Fibroblast of skin of back (primary cell): ENCODE measurements at places on chromosomes 2 and 18.

- DNase-seq: peak; percentile 63
These were observed 68.3 kb upstream of the ACYP2 start for GRCh38 chr2:54047091-54047490.

DNA sequence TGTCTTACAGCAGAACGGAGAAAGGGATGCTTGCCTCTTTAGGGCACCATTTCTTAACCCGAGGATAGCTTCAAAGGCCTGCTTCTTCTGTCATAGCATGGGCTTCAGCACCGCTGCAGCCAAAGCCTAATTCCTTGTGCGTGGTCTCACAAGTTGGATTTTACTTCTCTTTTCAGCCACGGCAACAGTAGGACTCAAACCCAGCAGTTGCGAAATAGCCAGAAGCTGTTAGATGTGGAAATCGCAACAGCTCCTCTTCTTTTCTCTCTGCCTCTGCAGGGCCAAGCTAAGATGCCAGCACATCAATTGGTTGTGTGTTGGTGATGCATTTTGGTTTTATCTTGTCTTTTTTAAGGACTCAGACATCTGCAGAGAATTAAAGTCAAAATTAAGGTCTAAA is 3.1 kb downstream of the NRXN1 start:
- DNase-seq: no peak

GRCh38 chr18:28399781-28400362 is 222.9 kb upstream of the CDH2 start:
- no peak for DNase-seq

DNA sequence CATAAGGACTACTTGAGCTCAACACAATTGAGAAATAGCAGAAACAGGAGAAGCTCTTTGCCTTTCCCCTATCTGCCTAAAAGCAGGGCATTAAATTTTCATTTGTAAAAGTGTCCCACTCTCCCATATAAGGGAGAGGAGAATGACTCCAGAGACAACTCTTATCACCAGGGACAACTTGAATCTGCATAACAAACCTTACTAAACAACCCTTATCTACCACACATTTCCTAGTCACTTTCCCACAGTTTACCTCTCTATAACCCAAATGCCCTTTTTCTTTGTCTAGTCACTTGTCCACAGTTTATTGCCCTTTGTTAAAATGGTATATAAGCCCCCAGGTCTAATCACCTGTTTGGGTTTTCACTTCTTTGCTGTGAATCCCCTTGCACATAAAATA is 37.5 kb upstream of the PPM1B start:
- no peak for DNase-seq

- DNase-seq: peak; percentile 51
These were observed 264.7 kb downstream of the TCF4 start for GRCh38 chr18:55323051-55323994.

DNA sequence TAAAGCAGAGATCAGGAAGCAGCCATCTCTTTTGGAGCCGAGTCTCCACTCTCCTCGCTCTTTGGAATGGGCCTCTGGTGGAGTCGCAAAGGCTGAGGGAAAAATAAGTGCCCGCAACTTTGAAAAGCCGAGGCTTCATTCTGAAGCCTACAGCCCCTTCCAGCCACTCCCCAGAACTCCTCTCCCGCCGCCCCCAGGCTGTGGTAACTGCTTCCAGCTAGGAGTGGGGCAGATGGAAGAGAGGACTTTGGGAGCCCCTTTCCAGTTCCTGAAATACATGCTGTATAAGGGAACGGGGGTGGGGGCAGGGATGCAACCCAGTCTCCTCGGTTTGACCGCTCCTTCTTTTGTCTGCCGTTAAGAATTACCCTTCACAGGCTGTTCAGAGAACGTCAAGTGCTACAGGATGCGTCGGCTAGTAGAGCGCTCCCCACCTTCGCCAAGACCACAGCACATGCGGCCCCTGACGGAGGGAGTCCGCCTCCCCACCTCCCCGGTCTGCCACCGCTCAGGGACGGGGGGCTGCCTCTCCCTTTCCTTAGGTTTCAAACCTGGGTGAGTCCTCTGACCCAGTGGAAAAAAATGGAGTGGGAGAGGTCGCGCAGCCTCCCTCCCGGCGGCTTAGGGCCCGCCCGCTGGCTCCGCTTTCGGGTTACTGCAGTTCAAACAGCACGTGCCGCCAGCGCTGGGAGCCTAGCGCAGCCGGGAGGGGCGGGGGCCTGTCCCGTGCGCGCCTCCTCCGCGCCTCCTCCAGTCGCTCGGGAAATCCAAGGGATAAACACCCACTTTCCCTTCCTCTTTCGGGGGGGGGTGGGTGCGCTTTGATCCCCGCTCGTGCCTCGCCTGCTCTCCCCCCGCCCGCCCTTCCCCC is 4.9 kb downstream of the CYP26B1 start:
- DNase-seq: peak; percentile 26

- peak; percentile 9 for DNase-seq
These were observed 310.2 kb upstream of the FIGN start for GRCh38 chr2:164046040-164046439.

DNA sequence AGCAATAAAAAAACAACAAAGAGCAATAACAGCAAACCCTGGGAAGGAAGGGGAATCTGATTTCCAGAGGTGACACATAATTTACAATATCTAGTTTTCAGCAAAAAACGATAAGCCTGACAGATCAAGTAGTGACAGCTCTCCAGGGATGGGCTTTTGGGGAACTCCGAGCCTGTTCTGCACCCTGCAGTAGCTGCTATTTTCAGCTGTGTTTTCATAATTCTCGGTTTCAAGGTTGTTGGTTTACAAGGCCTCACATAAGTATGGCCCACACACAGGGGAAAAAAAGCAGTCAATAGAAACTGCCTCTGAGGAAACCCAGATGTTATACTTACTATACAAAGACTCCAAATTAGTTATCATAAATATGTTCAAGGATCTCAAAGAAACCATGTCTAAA is 67.7 kb upstream of the CTLA4 start:
- no peak for DNase-seq

DNA sequence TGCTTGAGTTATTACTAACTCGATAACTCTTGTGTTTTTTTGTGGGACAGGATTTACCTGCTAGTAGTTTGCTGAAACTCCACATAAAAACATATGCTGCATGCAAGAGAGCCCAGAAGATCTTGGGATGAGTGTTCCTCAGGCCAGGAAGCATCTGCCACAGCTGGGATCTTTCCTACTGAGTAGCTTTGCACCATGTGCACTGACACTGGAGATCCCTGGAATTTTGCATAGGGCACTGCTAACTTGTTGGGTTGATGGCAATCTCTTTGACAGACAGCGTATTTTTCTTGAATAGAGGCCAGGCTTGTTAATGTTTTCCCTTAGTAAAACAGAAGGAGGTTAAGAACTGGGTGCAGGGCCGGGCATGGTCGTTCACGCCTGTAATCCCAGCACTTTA is 808 bp upstream of the SERPINB11 start:
- DNase-seq: no peak

GRCh38 chr18:57441071-57441794 is 6.1 kb downstream of the ONECUT2 start:
- DNase-seq: peak; percentile 28

DNA sequence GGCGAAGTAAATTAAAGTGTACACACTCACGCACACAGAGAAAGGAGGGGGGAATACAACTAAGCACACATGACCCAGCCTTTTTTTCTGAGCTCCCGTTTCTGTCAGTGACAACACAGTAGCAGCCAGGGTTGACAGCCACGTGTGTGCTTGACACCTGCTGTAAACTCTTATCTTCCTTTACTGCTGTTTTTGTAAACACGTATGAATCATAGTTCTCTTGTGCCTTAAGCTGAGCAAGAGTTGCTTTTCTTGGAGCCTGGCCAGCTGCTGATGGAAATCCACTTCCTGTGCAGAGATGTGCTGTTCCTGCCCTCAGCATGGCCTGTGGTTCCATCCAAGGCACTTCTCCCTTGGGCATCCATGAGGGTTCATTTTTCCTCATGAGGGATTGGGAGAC is 561.9 kb downstream of the GALR1 start:
- DNase-seq: peak; percentile 0

DNA sequence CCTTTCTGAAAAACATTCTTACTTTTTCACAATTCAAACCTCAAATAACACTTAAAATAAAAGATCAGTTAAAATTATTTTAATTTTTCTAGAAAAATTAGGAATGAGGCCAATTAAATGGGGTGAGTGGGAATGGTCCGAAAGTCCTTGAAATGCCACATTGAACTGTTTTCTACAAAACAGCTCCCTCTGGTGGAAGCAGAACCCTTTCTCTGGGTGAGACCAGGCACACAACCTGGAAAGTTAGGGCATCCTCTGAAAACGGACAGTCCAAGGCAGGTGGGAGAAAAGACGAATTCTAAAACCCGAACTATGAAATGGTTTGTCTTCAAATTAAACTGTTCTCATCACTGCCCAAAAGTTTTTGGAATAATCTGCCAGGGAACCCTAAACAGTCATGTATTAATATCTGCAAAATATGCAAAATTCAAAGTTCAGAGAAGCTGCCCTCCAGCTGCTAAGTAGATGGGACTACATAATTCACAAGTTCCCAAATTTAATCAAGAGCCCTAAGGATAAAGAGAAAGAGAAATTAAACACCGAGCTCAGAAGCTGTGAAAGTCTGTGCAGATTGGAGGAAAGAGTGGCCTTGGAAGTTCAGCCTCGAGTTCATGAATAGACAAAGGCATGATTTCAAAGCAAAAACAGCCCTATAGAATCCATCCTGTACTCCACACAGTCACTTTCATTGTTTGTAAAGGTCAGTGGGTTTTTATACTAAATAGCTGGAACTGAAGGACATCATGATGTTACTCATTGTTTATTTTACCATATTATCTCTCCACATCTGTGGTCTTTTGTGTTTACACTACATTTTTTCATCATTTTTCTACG is 108.3 kb downstream of the PIEZO2 start:
- DNase-seq: peak; percentile 49

DNA sequence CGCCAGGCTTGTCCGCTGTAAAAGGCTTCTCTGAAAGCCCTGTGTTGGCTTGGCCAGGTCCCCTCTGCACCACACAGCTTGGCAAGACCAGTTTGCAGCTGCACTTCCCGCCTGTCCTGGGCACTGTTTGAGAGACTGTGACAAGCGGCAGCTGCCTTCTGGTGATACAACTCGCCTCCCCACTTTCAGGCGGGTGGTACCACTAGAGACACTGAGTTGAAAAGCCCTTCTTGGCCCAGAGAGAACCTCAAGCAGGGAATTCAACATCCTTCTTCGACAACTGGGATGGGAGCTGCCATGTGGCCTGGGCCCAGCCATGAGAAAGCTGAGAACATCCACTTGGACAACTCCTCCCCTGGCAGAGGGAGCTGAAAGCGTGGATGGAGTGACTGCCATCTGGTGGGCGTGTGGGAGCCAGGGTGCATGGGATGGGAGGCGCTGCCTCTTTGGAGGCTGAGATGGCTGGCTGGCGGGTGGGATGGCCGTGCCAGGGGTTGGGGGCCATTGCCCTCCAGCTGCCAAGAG is 125.5 kb upstream of the REV1 start:
- DNase-seq: peak; percentile 8

DNA sequence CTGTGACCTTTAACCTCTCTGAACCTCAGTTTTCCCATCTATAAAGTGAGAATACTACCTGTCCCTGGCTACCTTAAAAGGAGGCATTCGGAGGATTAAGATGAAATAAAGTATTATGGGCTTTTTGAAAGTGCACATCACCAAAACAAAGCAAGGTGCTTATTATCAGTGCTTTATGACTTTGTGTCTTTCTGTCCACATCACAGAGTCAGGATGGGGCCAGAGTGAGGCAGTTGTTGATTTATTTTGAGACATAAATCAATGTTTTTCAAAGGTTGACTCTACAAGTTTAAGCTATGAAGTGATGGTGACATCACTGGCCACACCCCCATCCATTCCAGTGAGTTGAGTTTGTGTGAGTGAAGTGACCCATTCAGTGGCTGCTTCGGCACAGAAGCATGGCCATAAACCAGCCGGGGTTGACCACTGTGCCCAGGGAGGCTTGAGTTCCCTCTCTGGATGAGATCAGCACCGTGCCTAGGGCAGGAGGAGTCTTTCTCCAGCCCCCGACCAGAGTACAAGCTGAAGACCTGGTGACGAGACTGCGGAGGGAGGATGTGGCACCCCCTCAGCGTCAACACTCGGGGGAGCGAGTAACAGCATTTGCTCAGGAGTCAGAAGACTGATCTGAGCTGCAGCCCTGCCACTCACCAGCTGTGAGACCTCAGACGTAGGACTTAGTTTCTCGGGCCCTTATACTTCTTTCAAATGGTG is 89.0 kb upstream of the PPP1CB start:
- DNase-seq: peak; percentile 69

DNA sequence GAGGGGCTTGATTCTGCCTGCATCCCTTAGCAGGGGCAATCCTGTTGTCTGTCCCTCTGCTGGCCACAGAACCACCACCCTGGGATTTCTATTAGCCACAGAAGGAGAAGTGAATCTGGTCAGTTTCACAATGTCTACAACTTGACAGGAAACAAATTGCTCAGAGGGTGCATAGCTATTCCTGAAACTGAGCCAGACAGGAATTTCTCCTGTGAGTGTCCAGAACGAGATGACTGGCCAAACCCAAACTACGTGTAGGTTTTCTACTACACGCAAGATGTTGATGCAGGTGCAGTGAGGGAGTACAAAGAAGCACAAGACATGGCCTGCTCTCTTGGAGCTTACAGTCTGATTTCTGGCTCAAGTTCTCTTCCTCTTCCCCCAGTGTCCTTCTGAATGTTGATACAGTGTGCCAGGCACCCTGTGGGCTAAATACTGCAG is 201.9 kb downstream of the CLIP4 start:
- peak; percentile 32 for DNase-seq

DNA sequence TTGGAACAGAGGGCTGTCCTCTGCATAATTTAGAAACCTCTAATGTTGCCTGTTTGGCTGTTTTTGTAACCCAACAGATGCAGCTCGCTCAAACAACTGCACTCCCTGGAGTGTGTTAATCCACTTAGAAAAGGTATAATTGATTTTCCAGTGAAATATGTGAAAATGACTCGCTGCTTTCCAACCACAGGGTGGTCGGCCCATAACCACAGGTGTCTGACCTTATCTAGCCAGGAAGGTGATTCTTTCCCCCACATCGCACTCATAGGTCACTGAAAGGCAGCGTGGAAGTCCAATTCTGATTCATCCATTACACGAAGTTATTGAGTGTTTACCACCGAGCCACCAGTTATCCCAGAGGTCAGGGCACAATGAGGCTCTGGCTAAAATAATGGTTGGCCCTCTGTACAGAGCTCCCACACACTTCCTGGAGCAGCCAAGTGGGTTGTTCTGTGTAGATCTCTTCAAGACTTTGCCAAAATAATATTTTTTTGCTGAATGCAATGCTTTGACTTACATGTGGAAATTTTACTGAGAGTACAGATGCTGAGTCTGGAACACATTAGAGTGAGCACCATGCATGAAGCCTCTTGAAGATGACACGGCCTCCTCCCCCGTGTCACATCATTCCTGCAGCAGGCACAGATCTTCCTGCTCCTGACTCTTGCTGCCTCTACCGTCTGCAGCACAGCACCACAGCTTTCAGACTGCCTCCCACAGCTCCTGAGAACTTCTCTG is 396.2 kb downstream of the ZNF516 start:
- no peak for DNase-seq

- no peak for DNase-seq
These were observed 88.8 kb downstream of the VWA3B start for GRCh38 chr2:98175811-98176210.

DNA sequence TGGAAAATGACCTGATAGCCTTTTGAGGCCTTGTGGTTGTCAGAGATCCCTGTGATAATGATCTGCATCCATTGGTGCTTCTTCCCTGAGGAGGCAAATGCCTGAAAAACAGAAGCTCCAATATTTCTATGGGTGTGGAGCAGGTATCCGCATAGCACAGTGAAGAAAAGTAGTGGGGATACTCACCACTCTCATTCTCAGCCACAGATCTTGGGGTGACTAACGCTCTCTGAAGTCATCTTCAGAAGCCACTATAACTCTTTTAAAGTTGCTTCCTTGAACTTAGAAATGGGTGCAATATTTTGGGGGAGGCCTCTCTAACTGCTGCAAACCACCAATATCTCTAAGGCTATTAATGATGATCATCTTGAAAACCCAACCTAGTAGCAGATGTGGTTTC is 46.2 kb downstream of the ARHGAP15 start:
- DNase-seq: no peak
